COR-L47 (cell line): ENCODE measurements at places on chromosomes 3 and 15.

DNA sequence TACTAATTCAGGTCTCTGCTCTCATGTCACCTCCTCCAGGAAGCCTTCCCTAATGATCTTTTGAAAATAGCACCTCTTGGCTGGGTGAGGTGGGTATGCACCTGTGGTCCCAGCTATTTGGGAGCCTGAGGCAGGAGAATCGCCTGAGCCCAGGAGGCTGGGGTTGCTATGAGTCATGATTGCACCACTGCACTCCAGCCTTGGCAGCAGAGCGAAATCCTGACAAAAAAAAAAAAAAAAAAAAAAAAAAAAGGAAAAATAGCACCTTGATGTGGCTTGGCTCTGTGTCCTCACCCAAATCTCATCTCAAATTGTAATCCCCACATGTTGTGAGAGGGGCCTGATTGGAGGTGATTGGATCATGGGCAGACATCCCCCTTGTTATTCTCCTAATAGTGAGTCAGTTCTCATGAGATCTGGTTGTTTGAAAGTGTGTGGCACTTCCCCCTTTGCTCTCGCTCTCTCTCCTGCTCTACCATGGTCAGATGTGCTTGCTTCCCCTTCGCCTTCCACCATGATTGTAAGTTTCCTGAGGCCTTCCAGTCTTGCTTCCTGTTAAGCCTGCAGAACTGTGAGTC, 11.2 kb upstream of the RNU6-1 start:
- DNase-seq, result no peak

DNA sequence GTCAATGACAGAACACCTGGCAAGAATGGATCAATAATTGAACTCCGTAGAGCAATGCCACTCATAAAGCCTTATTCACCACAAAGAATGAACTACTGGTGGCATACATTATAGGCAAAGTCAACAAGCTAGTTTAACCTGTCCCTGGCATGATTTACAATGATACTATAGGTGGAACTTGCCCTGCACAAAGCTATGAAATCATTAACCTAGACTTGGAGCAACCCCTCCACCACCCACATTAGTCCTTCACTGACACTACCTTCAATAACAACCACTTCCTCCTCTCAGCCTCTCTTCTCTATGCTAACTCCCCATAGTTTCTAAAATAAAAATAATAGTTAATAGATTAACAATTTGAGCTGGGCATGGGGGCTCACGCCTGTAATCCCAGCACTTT, 54.4 kb downstream of the ACAP2 start:
- no peak for DNase-seq

DNA sequence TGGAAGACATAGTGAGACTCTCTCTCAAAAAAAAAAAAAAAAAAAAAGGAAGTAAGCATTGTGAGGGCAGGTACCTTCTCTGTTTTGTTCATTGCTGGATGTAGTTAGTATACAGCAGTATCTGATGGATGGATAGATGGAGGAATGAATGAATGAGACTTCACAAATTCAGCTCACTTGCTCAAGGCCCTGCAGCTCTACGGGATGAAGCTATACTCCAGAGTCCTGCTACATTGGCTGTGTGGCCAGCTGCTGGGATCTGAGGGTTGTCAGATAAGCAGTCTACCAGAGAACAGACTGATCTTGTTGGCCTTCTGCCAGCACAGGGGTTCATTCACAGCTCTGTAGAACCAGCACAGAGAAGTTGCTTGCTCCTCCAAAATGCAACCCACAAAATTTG, 35.0 kb downstream of the MLH1 start:
- no peak for DNase-seq

DNA sequence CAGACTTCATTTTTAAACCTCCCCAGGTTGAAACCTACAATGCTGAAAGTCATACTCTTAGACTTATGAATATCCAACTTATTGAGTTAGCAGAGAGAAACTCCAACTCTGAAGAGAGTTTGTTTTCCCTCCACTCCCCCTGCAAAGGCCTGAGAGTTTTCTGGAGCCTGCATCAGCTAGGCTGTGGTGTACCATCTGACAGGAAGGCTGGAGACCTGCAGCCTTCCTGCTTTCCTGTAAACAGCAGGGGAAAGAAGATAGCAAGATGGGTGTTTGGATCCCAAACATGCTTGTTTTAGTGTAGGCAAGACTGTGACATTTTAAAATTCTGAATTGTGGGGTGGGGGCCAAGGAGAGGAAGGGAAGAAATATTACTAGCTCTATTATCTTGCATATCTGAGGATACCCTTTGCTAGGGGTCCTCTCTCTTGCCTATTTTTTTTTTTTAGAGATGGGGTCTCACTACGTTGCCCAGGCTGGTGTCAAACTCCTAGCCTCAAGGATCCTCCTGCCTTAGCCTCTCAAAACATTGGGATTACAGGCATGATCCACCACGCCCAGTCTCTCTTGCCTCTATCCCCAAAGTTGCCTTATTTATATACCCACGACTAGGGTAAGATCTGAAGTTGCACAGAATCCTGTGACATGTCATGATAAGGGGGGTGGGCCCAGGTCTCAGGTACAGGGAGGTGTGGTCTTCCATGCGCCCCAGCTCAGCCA, 51.0 kb upstream of the USP3 start:
- no peak for DNase-seq

- DNase-seq, result peak; percentile 36
Measured at GRCh38 chr3:13484851-13485590, 4.9 kb downstream of the HDAC11 start.

DNA sequence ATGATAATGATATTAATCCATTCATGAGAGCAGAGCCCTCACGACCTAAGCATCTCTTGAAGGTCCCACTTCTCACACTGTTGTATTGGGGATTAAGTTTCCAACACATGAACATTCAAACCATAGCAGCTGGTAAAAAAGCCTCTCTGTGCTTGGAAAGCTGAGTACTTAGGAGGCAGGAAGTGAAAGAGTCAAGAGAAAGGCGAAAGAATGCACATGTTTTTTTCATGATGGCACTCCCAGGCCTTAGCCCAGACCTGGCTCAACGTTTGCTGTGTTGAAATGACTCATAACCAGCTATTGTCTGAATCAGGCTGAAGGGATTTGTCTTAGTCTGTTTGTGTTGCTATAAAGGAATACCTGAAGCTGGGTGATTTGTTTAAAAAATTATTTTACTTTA, 84.4 kb upstream of the RGMA start:
- no peak for DNase-seq

DNA sequence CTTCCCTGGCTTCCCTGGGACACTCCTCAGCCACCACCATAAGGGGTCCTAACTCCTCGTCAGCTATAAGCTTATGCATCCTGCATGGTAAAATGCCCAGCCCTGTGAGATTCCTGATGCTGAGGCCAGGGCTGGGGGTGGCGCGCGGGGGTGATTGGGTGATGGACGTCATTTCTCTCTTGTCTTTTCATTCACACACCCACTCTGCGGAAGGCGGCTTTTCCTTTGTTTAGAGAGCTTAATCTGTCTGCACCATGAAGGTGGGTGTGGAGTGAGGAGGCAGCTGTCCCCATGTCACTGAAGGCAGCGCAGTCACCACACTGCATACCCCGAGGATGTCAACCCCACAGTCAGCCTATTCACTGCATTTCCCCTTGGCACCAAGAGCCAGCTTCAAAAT, 110.0 kb upstream of the NSMCE3 start:
- no peak for DNase-seq

DNA sequence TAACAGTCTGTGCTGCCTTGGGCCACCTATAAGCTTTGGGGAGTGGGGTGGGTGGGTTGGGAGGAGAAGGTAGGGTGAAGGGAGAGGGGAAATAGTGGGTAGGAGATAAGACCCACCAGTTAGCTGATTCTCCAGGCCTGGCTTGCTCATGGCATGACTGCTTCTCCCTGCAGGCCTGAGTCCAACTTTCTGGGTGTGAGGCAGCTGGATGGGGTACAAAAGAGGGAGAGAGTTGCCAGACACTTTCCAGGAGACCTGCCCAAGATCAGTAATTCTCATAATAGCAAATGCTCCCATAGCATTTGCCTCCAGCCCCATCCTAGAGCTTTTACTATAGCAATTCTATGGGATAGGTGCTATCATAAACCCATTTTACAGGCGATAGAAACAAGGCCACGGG, 7.7 kb downstream of the CGNL1 start:
- DNase-seq, result no peak

GRCh38 chr3:45640091-45640507, 45.5 kb downstream of the LIMD1 start:
- no peak for DNase-seq

DNA sequence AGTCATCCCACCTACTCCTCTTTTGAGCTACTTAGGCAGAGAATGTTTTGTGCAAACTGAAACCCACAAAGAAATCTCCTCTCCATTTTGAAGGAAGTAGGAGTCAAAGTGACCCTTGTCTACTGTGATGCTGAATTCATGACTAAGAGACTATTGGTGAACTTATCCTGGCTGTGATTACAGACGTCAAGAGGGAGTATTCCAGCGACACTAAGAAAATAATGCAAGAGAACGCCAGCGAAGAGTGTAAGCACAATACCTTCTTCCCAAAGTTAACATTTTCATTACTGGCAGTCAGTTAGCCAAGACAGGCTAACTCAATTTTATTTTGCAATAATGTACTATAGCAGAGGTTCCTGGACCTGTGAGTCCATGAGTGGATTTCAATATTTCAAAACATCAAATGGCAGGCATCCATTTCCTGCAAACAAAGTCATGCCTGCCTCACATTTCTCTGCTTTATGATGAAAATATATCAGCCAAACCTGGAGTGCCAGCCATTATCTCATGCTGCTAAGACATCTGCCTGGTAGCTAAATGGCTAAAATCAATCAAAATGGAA, 59.0 kb downstream of the CTNNB1 start:
- no peak for DNase-seq

DNA sequence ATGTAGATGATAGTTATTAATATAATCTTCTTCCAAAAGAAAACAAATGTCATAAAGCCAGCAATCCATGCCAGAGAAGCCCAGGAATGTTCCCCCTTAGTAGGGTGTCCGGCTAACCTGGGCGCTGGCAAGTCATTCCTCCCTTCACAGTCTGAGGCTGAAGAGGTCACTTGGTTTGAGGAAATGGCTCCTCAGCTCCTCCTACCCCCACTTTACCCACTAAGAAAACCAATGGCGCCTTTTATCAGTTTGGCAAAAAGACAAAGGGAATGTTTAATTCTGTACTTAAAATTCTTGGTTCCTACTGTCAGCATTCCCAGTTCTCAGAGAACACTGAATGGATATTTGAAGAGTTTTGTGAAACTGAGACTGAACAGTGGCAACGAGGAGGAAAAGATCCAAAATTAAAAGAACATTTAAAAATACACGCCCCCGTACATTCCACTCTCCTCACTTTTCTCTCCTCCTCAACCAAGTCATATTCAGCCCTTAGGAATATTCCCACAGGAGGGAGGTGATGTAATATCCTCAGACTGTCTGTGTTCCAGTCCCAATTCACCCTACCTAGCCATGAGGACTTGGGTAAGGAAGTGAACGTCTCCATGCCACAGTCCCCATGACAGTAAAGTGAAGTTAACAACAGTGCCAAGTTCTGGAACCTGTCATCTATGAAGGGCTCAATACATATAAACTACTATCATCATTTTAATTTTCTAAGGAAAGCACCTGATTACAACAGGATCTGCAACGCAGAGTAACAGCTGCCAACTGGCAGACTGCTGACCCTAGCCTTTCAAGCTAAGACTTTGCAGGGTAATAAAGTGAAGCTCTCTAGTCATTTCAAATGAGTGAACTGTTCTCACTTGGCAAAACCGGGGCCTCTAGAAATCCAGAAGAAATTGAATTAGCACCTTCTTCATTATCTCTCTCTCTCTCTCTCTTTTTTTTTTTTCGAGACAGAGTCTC, 234.5 kb upstream of the ICE2 start:
- no peak for DNase-seq

GRCh38 chr3:39521456-39521855, 54.0 kb downstream of the MOBP start:
- DNase-seq, result no peak

DNA sequence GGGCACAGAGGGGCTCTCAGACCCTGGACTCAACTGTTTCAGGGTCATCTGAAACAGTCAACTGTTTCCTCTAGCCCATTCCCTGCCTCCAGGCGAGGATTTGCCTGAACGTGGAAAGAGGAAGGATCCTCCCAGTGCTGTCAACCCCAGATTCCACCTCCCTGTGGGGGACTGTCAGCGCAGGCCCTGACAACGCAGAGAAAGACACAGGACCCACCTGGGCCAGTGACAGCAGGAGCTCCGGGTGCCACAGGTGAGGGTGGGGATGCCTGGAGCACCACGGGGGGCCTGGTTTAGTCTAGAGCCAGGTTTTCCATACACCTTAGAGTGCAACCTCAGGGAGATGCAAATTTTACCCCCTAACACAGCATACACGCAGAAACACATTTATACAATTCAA, 19.5 kb upstream of the LAMP3 start:
- peak; percentile 62 for DNase-seq

DNA sequence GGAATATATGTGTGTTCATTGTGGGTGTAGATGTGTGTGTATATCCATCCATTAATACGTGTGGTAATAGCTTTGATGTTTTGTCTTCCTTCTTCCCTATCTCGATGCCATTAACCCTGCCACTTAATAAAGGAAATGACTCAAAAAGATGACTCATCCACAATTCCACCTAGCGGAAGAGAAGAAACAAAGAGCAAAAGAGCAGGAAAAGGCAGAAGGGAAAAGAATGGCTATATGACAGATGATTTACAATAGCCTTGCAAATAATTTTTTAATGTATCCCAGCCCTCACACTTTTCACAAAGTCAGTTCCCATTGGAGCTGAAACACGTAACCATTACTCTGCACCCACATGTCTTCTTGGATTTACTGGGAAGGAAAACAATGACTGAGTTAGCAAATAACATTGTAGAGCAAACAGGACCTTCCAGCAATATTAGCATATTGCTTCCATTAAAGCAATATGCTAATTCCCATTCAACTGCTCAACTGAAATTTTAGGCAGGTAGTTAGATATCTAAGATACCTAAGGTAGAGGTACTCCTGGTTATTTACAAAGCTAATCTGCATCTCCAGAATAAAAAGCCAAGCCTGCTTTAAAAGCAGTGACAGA, 197.2 kb downstream of the KCNAB1 start:
- no peak for DNase-seq

GRCh38 chr3:22795917-22796316, 407.2 kb upstream of the UBE2E2 start:
- DNase-seq, result no peak

DNA sequence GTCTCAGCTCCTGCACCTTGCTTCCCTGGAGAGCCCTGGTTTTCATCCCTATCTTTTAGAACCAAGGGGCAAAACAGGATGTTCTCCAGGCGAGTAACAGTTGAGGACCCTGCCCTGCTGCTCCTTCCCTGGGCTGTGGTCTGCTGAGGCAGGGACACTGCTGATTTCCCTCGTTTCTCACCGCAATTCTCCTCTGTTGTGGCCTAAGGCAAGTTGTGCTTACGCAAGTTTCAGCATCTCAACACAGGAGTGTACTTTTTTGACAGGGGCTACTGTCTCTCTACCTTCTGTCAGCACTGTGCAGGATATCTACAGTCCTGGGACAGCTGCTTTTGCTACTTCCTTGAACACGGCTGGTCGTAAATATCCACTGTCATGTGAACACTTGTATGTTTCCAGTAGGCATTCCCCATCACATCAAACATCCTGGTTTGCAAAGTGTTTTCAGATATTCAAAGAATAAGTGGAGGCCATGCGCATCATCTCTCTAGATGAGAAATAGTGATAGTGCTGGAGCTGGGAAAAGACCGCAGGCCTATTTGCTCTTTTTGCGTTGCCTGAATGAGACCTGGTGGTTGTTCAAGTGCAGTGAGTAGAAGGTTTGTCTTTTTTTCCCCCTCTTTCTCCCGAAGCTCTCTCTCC, 110.1 kb upstream of the PLXNA1 start:
- DNase-seq, result no peak
